ENCODE measurements at places on chromosomes 5 and 9. TPM values are rescaled to one million over a fixed set of nuclear protein-coding genes. Genes with fewer than 3 reads are reported as not detected.

The KCNN2 gene
- not detected for total RNA-seq

The CDC20B gene
- not detected for total RNA-seq

The SPATA31A3 gene
- total RNA-seq = not detected

The PCDHB5 gene
- total RNA-seq = not detected

The FYB1 gene
- 0.08 TPM for total RNA-seq

The ADGRD2 gene
- total RNA-seq = not detected

The HNRNPH1 gene
- total RNA-seq = 177 TPM

The NPDC1 gene
- 9.0 TPM for total RNA-seq

The MEIKIN gene
- not detected for total RNA-seq

The P4HA2 gene
- total RNA-seq = 70.4 TPM

The TAF1L gene
- total RNA-seq = not detected

The SPATA6L gene
- 1.6 TPM for total RNA-seq

The WNT8A gene
- total RNA-seq = not detected

Measured in hair follicular keratinocyte (primary cell).